NCI-H2171 treated with DMSO at 0.1 percent for 48 hours (cell line): ENCODE measurements at places on chromosomes 16 and 17.

- no peak for DNase-seq
Observed at GRCh38 chr17:40018211-40019121, 3.2 kb downstream of the CSF3 start.

DNA sequence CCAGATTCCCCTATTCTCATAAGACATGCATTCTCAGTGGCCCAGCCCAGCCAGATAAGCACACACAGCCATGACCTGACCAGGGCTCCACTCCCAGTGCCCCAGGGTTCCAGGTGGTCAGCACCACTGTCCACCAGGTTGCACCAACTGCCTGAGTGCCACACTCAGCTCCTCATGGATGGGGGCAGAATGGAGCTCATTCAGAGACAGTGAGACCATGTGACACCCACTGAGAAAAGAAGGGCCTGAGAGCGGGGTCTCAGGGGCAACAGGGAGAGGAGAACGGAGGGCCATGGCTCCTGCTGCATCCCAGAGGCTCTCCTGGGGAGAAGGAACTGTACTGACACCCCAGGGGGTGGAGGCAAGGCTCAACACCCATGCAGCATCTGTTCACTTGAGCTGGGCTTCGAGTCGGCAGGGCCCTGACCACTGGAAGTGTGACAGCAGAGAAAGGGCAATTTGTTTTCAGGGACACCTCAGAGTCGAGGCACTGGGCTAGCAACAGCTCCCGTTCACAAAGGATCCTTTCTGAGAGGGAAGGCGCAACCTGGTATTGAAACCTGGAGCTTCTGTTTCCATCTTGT is 18.7 kb upstream of the SLC38A8 start:
- DNase-seq: no peak

GRCh38 chr17:71593078-71593477 is 527.7 kb upstream of the SOX9 start:
- no peak for DNase-seq

- DNase-seq: no peak
Observed at GRCh38 chr16:56870276-56870888, 5.4 kb downstream of the SLC12A3 start.

DNA sequence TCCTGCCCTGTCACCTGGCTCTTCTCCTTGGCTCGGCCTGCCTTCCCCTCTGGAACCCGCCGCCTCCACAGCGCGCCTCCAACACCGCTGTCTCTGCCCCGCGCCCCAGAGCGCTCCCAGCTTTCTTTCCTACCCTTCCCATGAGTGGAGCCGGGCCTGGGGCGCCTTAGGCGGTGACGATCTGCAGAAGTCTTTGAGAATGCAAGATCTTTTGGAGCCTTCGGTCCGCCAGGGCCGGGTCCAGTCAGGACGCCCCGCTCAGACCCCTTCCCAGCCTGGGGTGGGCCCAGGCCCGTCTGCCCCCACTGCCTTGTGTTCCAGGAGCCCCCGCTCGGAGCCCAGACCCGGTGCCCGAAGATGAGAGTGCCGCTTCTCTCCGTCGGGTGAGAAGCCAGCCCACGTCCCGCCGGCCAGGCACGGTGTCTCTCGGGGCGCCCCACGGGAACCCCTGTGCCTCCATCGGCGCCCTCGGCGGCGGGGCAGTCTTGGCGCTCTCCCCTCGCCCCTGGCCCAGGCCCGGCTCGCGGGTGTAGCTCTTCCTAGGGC is 40.0 kb downstream of the MRM1 start:
- no peak for DNase-seq

- DNase-seq: no peak
Observed at GRCh38 chr17:33225994-33226393, 67.1 kb downstream of the ASIC2 start.
